Stimulated activated CD8-positive, alpha-beta memory T cell treated with anti-CD3 and anti-CD28 coated beads, Interleukin-4, amount 100 ng/mL, for 1 hour (primary cell): ENCODE measurements at places on chromosomes 12 and 14.

GRCh38 chr14:98890556-98891340, 381.2 kb downstream of the BCL11B start:
- no peak for DNase-seq

DNA sequence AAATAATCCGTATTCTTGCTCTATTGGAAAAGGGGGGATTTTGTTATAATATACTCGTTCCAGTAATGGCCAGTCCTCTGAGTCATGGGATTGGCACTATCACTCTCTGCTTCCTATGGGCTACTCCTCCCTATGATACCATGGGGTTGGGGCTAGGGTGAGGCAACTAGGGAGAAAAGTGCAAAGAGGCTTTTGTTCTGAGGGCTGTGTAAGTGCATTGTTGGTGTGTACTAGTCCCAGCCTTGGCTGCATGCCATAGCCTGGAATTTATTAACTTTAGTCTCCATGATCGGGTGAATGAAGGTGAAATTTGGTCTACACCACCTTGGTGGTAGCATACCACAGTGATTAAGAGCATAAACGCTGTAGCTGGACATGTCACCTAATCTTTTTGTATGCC, 247.6 kb downstream of the RPAP3 start:
- DNase-seq = no peak

DNA sequence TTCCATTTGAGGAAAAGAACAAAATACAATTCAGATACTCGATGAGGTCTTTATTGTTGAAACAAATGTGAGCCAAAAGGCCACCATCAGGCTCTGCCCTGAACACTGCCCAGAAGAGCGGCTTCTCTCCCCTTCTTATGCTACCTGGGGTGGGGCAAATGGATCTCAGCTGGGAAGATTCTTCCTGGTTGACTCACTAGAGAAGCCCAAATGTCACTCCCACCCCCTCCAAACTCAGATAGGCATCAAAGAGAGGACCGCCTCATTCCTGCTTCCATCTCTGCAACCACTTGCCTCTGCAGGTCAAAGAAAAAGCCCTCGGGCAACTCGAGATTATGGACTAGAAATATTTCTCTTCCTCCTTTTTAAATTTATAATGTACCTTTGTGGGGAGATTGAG, 55.8 kb downstream of the TBX3 start:
- no peak for DNase-seq

DNA sequence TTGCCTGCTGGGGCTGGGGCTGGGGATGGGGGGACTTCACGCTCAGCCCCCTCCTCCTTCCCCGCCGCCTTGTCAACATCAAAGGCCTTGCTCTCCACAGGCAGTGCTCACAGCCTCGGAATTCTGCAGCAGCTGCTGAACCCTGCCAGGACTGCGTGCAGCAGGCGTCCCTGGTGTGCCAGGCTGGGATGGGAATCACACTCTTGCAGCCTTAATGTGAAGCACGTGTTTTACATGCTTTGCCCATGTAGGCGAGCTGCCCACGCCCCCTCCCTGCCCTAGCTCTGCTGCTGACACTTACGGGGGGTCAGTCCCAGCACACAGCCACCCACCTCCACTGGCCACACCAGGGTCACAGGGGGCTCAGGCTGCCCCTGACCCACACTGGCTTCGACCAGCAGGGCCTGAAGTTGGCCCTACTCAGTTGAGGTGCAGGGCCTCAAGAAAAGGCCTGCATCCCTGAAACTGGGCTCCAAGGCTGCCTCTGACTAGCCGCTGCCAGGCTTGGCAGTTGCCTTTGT, 276.2 kb upstream of the RTL1 start:
- DNase-seq = no peak

DNA sequence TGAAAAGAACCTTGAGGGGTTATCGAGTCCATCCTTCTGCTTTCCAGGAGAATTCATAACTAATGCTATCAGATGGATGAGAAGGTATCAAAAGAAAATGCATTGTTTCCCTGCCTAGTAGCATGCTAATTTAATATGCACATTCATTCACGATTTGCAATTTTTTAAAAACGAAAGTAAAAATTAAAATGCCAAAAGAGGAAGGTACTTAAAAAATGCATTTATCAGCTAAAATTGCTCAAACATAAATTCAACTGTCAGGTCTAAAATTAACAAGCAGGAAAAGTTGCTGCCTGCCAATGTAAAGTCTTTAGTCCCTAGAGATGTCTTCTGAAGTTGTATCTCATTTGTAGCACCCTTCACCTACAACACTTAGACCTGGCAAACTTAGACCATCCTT, 7.9 kb downstream of the ATF7 start:
- no peak for DNase-seq

- DNase-seq = no peak
These were observed 30.4 kb upstream of the PLEKHG6 start for GRCh38 chr12:6280053-6280469.

DNA sequence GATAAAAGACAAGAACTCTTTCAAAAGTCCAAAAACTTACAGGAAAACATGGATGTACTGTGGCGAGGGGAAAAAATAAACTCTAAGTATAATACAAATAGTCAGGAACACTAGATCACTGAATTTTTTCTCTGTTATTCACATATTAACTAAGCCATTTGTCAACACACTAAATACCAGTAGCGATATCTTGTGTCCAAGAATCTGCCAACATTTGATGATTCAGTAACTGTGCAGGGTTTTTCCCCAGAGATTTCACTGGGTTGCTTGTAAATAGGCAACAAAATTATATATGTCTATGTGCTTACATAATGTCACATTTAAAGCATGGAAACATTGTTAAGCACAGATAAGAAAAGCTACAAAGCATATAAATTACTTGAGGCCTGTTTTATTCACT, 205.9 kb downstream of the KIF21A start:
- DNase-seq = no peak
